ENCODE measurements at places on chromosomes 6 and 20.

DNA sequence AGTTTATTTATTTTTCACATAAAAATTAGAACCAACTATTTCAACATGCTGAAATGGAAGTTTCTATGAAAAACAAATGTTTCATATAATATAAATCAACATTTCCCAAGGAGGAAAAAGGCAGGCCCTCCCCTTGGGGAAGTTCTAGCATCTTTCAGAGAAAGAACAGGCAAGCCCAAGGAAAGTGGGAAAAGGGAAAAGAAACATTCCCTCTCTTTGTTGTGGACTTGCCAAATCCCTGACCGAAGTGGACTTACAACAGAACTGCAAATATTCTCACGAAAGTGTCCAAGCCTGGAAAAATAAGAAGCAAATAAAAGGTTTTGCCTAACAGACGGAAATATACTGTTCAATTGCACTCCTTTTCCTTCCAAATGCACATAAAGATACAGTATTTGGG, 214.4 kb downstream of the ATXN1 start:
- DNase-seq: no peak

- no peak for DNase-seq
Observed at GRCh38 chr6:158402184-158402583, 89.9 kb downstream of the TULP4 start.

DNA sequence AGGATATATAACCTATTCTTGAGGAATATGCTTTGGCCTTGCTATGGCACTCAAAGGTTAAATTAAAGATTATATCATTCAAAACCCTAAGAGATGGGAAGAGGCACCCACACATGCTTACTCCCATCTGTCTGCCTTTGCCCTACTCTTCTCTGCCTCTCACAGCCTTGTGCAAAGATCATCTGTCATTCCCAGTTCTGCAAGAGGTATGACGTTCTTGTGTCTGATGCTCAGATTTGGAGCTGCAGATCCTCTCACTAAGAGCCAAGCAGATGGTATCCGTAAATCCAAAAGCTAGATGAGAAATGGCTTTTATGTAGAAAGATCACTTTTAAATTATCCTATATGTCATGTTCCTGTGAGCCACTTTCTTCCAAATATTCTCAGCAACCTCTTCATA, 112.0 kb downstream of the GPR63 start:
- DNase-seq: no peak

DNA sequence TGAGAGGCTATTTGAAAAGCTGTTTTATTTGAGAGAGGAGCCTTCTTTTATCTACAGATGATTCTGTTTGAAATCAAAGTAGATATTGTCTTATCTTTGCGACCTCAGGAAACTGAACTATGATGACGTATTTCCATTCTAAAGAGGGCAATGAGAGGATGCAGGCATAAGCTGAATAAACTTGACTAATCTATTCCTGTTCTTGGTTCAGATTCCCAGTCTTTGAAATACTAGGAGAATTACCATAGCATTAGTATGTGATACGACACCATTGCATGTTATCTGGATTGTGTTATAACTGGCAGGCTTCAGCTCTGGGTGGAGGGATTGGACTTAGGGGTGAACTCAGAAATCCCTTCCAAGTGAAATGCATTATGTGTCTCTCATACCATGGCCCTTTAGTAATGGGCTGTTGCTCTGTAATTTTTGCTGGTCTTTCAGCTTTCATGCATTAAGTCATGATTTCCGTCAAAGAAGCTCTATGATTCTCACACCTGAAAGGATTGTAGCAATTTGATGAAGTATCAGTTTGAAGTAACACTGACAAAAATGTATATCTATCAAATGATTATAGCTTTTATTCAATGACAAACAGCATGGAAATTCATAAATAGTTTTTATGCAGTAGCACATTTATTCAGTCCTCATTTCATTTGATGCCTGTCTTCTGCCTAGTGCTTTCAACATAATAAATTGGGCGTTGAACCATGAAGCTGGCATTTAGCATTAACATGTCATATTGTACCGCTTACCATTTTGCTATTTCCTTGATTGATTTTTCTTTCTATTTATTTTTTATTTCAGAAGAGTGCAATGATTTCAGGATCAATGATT, 138.4 kb upstream of the SPACA1 start:
- no peak for DNase-seq

DNA sequence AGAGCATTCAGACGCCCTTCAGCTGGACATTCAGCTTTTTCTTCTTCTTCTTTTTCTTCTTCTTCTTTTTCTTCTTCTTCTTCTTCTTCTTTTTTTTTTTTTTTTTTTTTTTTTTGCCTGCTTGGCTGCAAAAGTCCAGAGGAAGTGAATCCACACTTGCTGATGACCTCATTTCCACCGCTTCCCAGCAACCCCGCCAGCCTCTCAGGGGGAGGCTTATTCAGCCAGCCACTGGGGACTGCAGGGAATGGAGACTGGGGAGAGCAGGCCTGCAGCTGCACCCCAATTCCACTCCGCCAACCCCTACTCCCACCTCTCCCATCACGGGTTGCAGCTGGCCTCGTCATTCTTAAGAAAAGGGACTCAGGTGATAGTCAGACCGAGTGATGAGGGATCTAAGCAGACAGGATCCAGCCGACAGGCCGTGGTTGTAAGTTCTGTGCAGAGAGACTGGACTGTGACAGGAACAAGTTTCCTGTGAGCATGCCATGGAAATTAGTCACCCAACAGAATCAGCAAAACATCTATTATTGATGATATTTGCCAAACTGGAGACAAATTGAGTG, 59.0 kb upstream of the QKI start:
- no peak for DNase-seq

DNA sequence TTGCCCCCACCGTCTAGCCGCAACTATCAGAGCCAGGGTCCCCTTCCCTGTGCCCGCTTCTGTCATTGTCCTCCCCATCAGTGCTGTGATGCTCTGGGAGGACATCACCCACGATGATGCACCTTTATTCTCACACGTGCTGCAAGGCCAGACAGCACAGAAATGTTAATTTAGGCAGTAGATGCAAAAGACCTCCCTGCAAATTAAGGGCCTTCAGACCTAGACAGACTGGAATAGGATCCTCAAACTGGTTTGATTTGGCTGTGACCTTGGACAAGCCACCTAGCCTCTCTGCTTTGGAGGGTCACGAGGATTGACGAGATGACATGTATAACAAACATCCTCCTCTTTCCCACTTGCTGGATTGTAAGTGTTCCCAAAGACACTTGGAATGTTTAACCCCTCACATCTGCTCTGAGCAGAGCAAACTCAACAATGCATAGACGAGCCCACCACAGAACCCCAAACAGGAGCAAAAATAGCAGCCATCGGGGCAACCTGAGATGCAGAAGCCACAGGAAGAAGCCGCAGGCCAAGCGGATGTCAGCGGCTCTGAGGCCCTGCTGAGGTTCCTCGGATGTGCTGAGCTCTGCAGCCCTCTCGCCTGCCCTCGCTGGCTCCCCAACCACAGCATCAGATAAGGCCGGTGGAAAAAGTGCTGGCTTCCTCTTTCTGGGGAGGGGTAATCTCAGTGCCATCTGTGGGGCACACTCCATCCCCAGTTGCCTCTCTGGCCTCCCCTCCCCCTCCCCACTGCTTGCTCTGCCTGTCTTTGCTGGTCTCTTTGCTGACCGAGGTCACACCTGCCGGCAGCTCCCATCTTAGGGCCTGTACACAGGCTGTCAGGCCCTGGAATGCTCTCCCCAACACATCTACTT, 35.3 kb downstream of the TOX2 start:
- peak; percentile 45 for DNase-seq

DNA sequence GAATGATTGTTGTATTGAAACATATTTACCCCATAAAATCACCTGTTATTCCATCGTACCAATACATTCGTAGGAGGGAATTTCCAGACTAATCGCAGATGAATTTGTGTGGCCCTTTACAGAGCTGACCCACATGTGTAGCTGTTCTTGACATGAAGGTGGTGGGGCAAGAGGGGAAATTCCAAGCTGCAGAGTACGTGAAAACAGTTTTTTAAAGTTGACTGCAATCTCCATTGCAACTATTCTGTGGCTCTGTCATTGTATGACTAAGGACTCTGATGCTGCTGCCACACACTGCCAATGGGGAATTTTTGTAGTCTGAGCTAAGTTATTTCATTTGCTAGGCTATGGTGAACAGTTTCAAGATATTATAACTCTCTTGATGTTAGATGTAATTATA, 46.4 kb upstream of the ADTRP start:
- DNase-seq: no peak

- DNase-seq: no peak
Observed at GRCh38 chr6:35077713-35078105, 63.4 kb downstream of the TCP11 start.

DNA sequence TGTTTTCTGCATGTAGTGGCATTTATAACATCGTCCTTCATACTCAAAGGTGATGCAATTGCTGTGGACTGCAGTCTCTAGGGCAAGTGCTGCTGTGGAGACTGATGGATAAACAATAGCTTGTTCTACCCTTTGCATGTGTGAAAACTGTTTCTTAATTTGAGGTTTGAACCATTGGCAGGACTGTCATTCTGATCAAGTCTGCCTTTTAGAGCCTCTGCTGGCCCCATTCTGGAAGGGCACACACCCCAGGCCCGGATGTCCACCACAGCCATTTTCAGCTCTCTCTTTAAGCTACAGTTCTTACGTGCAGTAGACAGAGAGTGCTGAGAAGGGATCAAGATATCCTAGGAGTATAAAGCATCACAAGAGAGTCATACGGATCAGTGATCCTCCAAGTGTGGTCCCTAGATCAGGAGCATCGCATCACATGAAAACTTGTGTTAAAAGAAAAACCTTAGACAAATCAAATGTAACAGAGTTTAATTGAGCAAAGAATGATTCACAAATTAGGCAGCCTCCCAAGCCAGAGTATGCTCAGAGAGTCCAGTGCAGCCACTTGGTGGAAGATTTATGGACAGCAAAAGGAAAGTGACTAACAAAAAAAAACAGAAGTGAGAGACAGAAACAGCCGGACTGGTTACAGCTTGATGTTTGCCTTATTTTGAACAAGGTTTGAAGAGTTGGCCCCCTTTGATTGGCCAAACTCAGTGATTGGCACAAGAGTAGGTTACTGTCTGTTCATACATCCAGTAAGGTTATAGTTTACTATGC, 52.0 kb downstream of the FRK start:
- no peak for DNase-seq

GRCh38 chr6:15677822-15678221, 15.0 kb upstream of the DTNBP1 start:
- no peak for DNase-seq

DNA sequence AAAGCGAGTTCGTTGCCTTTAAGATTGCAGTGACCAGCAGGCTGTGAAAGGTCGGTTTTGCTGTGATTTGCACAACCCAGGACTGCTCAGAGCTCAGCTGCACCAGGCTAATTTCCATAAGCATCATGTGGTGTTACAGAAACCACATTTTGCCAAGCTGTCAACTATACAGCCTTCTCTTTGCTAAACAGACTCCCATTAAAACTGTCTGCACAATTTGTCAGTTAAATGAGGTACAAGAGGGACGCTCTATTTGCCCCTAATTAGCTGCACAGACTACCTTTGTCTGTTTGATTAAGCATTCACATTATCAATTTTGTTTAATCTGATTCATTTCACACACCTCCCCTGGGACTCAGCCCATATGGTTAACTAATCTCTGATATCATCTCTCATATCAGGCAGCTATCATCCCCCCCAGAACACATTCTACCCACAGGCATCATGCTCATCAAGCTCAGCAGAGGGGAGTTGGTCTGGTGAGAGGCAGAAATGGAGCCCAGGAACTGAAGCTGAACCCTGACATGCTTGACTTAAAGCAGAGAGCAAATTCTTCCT, 62.1 kb downstream of the OLIG3 start:
- no peak for DNase-seq

DNA sequence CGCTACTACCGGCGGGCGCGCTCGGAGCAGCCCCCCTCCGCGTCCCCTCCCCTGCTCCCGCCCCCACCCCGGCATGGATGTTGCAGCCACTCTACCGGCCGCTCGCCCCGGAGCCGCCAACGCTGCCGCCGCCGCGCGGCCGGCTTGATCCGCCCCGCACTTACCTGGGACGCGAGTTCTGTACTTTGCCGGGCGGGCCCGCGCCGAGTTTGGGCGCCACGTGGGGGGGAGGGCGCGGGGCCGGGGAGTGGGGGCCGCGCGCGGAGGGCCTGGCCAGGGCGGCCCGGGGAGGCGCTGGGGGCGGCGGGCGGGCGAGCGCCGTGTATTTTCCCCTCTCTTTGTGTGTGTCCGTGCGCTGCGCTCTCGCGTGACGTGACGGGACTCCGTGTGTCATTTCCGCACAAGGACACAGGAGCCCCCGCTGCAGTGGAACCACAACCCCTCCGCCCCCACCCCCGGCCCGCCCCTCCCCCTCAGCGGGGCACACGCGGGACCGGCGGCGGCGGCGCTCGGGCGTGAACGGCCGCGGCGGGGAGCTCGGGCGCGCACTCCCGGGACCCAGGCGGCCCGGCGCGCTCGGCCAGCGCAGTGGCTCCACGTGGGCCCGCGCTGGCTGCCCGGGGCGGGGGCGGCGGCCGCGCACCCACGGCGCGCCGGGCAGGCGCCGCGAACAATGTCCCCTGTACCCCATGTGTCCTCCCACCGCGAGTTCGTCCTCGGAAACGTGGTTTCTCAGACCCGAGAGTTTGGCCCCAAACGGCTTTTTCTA, at the start of gene BEND3:
TSS of gene BEND3 (minus strand) at position 590 of the 769 bp plus-strand sequence. CDS start 16,230 bp downstream, outside the sequence.
- DNase-seq: peak; percentile 57

- DNase-seq: no peak
Observed at GRCh38 chr20:12395760-12396159, 478.1 kb downstream of the BTBD3 start.

- DNase-seq: no peak
Observed at GRCh38 chr6:41239467-41240159, 11.5 kb downstream of the TREML4 start.

- DNase-seq: no peak
Observed at GRCh38 chr20:42018979-42019378, 400.8 kb upstream of the CHD6 start.

DNA sequence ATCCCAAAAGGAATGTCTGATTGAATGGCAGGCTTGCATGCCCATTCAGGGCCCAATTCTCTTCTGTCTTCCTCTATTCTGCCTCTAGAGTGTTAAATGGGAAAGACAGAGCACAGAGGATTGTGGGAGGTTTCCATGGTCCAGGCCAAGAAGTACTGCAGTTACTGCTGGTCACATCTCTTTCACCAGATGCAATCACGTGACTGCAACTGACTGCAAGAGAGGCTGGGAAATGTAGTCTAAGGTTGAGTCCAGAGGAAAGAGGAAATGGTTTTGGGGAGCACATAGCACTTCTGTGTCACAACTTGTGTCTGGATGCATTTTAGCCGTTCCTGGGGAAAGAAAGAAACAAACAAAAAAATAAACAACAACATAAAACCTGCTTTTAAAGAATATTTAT, 336.4 kb upstream of the BTBD3 start:
- no peak for DNase-seq

GRCh38 chr6:139540894-139541293, 166.4 kb upstream of the CITED2 start:
- no peak for DNase-seq
